ENCODE measurements at places on chromosomes 7 and 10.

GRCh38 chr7:40775877-40776276 lies 641.1 kb downstream of the SUGCT start:
- DNase-seq: no peak

DNA sequence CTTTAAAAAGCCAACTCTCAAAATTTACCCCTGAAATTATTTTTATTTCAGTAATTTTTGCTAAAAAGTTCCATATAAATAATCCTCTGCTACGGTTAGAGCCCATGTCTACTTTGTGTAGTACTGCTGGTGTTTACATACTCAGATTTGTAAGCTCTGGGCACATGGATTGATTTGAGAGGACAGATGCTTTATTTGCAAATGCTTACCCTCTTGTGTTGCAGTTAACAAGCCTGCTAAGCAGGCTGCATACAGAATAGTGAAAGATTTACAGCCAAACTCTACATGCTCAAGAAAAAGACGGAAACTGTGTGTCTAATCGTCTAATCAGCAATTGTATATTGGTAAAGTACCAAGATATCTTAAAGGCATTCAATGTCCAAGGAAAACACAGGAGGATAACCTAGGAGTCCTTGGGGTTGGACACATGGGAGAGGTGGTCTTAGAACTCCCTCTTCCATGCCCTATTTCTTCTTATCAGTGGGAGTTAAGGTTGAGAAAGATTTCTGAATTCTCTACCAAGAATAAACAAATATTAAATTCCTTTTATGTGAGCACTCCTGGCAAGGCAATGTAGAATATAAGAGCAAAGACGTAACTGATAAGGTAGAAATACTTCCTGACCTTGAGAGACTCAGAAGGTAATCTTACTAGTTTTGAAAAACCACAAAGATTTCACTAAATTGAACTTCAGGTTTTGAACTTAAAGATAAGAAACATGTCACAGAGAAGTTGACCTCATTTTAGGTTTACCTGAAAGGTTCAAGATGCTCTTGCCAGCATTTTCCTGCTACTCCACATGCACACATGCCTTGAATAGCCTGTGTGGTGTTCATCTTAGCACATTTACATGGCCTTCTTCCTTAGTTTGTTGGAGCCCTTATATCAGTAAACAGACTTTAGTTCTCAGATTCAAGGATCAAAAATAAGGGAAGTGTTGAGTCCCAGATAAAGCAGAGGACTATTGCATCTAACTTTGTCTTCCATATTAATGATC lies 1216.5 kb downstream of the SORCS3 start:
- no peak for DNase-seq

- DNase-seq: peak; percentile 65
Measured at GRCh38 chr7:39510864-39511354, 55.3 kb upstream of the YAE1 start.

DNA sequence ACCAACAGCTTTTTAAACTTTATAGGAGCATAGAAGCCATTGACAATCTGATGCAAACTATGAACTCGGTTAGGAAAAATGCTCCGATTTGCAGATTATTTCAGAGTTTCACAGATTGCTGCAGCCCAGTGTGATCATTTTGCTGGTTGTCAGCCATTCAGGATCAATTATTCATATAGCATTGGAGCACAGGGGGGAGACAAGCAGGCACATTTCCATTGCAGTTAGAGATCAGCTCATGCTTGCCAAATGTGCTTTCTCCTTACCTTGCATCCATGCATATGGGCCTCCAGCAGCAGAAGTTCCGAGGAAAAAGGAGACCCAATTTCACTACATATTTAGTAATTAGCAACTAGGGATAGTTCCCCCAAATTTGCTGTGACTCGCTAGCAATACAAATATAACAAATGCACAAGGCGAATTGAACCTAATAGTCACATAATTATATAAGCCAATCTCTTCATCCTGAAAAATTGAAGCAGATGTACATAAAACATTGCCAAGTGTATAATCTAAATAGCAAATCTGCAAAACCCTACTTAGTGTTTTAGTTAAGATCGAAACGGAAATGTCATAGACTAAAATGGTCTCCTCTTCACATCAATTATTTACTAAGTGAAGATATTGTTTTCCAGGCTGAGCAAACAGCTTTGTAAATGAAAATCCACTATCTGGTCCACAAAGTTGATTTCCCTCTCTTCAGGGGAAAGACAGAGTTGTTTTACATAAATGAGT lies 49.5 kb upstream of the RSU1 start:
- no peak for DNase-seq

DNA sequence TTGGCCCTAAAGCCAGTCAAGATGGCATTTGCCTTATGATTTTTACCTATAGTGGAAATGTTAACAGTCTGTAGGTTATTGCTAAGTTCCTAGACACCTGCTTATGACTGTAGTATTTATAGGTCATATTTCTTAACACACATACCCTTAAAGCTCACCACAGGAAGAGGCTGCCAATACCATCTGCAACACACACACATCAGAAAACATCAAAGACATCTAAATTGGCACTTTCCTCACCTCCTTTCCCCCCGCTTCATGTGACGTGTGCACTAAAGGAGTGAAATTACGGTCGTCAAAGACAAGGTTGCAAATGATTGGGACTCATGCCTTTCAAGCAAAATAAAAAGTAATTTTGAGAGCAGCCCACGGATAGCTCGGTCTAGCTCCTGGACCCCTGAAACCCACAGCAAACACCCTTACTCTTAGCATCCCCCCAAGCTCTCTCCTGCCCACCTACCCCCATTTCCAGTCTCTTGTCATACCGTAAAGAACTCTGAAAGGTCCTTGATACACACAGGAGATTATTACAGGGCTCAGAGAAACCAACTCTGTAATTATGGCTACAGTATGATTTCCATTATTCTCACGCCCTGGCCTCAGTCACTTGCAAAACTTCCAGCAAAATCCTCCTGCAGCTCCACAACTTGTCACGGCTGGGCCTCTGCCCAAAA lies 90.5 kb downstream of the PLXNA4 start:
- no peak for DNase-seq

DNA sequence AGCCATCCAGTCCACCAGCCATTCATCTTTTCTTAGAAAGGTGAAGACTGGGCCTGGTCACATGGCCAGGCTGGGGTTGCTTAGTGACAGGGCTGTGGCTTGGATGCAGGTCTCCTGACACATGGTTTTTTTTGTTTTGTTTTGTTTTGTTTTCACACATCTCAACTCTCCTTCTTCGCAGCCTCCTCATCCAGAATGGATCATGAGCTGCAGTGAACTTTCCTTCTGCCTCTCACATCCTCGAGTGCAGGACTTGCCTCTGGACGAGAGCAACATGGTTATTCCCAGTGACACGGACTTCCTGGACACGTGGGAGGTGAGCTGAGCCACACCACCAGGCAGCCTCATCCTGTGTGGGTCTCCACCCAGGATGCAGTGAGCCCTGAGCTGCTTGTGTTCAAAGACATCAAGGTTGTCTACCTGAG lies 9.5 kb downstream of the AKR1E2 start:
- no peak for DNase-seq

GRCh38 chr10:16770670-16771069 lies 46.6 kb downstream of the RSU1 start:
- DNase-seq: no peak

GRCh38 chr10:102261842-102262241 lies 16.5 kb downstream of the GBF1 start:
- no peak for DNase-seq

GRCh38 chr10:133235265-133235855 lies 2.3 kb upstream of the VENTX start:
- no peak for DNase-seq

DNA sequence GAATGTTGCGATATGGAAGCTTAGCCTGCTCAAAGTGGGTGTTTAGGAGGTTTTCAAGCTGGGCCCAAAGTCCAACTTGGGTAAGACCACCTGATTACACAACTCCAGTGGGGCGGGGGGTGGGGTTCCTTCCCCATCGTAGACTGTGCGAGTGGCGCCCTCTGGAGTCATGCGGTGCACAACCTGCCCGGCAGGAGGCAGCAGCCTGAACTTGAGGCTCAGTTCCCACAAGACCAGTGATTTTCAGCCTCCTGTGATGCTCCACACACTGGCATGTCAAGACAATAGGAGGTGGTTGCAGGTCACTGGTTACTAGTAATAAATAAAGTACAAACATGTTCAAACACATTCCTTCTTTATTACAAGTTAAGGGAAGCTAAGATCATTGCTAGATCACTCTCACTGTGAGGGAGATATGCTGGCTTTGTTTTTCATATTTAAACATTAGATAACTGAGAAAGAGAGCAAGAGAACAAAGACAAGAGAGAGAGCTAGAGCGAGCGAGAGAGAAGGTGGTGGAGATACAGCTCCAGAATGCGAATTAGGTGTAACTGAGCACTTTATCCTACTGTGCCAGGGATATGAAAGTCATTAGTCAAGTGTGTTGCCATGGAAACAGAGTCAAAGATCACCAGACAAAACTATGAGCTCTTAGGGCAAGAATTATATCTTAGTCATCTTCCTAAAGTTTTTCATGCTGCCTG lies 97.4 kb upstream of the BMPER start:
- DNase-seq: peak; percentile 83

- DNase-seq: no peak
Measured at GRCh38 chr7:132240262-132240661, 336.0 kb downstream of the PLXNA4 start.

DNA sequence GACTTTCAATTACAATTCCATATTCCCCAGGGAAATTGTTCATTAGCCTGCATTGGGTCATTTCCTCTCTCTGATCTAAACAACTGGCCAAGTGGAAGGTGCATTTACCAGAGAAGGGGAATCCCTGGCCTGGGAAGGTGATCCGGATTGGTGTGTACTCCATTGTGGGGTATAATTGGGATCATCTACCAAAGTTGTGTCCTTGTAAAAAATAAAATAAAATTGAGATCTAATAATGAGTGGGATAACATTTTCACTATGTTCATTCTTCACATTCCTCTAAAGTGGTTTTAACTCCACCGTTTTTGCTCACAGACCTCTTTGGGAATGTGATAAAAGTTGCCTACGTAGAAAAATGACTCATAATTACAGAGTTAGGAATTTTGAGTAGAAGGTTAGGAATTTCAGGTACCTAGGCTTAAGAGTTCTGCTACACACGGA lies 22.8 kb downstream of the ARL5B start:
- DNase-seq: peak; percentile 74

DNA sequence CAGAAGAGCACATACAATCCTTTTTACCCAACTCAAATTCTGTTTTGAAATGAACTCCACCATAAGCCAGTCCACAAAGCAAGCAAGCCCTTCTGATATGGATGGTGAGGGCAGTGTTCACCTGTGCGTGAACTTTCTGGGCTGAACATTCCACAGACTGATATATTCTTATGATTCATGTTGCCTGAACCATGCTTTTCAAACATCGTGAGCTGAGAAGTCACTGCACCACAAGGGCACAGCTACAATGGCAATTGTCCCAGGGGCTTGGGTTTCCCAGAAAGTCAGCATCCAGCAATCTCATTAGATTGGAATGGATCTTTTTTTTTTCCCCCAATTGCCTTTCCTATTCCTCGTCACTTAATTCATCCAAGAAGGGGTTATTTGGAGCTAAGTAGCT lies 86.9 kb upstream of the ZNF438 start:
- no peak for DNase-seq

DNA sequence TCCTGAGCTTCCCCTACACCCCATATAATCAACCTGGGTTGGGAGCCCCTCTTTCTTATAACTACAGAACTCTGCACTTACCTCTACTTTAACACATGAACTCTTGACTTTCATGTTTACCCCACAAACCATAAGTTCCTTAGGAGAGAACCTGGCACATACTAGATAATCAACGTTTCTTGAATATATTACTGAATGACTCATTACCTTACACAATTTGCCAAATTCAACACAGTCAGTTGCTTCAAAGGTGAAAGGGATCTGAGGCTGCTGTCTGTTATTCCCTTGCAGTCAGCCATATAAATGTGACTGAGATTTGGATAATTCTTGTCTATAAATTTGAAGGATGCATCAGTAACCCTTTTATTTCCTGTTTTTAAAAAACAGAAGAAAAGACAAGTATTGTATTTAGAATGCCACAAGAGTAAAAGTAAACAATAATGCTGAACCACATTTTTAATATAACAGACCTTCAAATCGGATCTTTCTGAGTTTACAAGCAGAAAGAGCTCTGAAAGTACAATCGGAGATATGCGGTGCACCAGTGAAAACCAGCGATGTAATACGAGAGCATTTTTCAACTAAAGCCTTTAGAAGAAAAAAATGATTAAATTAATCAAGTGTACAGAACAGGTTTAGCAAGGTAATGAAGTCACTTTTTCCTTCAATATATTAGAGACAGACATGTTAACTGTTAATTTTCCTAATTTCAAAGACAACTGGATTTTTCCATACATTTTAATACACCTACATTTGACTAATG lies 29.5 kb upstream of the LRRC17 start:
- DNase-seq: peak; percentile 73

- peak; percentile 53 for DNase-seq
Measured at GRCh38 chr7:131109759-131110296, 217.8 kb upstream of the MKLN1 start.

DNA sequence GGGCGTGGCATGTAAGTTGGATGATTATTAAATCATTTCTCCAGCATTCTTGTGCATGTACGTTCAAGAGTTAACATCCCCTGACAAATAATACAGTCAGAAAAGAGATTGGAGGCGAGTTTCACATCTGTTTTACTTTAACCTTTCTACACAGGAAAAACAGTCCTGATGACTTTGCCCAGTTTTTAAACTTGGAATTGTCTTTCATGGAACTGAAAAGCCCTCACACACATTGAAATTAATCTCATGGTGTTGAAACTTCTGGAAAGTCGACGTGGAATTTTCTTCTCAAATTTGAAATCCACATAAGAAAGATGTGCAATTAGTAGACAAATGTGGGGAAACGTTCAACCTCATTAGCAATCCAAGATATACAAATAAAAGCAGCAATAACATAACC lies 31.2 kb upstream of the ZNF438 start:
- no peak for DNase-seq

DNA sequence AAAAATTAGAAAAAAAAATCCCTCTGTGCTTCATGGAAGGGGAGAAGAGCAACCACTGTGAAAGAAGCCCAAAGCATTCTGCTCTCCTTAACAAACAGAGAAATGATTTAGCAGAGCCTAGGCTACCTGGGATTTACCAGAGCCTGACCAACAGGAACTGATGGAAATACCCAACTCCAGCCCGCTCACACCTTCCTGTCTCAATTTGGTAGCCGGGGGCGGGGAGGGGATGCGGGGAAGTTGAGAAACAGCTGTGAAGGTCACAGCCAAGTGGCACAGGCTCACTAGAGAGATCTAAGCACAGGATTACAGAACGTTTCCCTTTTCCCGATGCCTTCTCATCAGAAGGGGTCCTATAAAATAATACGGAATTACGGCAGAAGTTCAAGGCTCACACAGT lies 17.6 kb downstream of the RSU1 start:
- DNase-seq: no peak

- no peak for DNase-seq
Measured at GRCh38 chr10:123241391-123242141, 87.4 kb downstream of the BUB3 start.

GRCh38 chr10:8416192-8416701 lies 361.8 kb downstream of the GATA3 start:
- DNase-seq: no peak
